Spinal cord (tissue), 10 donors: ENCODE measurements at places on chromosomes 12 and 14.

- DNase-seq, result no peak
Measured at GRCh38 chr12:95721320-95721719, 69.2 kb downstream of the NTN4 start.

GRCh38 chr14:65813760-65814384 is 401.3 kb downstream of the FUT8 start:
- DNase-seq, result no peak

DNA sequence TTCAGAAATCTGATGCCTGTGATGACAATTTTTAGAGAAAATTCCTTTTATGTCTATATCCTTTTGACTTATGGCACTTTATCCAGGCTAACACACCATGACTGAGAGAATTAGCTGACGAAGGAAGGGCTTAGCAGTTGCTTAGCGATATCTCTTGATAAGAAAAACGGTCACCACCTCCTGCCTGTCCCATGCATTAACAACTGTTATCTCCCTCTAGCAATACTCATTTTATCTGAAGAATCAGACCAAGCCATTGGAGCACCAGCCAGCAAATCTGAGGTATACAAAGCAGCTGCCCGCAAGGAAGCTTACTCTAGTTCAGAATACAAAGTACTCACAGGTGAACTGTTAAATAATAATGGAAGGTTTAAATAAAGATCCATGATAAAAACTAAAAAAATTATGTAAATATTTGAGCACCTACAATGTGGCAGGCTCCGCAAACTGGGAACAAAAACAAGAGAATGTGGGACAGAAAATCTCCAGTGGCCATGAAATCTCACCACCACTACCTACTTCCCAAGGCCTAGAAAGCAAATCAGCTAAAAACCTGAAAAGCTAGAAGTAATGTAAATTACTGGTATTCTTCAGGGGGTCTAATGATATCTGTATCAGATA is 24.3 kb downstream of the PPM1H start:
- DNase-seq, result no peak

- DNase-seq, result no peak
Measured at GRCh38 chr14:56998728-56999127, 188.4 kb upstream of the OTX2 start.

DNA sequence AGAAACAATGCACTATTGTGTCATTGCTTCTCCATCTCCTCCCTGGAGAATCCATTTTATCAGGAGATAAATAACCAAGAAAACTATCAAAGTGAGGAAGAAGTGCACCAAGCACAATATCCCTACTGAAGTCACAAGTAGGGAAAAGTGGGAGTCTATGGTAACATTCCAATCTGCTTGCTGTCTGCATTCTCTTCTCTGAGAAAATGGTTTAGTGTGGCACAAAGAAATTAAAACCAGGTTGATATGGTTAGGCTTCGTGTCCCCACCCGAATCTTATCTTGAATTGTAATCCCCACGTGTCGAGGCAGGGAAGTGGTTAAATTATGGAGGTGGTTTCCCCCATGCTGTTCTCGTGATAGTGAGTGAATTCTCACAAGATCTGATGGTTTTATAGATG is 209.7 kb downstream of the PRKD1 start:
- DNase-seq, result no peak

- no peak for DNase-seq
Measured at GRCh38 chr14:99125113-99125512, 146.9 kb downstream of the BCL11B start.

- DNase-seq, result peak; percentile 32
Measured at GRCh38 chr14:61476754-61477410, 155.5 kb downstream of the PRKCH start.

- no peak for DNase-seq
Measured at GRCh38 chr14:87805315-87805723, 187.7 kb downstream of the GALC start.

GRCh38 chr12:65566751-65567150 is 257.5 kb upstream of the HMGA2 start:
- no peak for DNase-seq
